ENCODE measurements at places on chromosomes 5 and 9. TPM values are rescaled to one million over a fixed set of nuclear protein-coding genes. Genes with fewer than 3 reads are reported as not detected.

DNA sequence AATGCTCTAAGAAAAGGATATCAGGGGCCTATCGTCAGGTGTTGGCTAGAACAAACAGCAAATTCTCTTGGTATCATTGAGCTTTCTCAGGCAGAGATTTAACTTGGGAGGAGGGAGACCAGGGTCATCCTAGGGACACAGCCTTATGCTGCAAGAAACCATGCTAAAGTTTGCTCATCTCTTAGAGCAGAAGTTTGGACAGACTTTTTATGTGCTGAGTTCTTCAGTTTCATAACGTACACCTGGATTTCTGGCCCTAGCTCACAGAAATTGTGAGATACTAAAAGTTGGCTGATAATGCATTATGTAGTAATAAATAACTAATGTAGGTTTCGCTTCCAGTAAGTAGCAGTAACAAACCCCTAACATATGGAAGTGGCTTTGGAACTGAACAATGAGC lies 1359.8 kb upstream of the CDH9 start:
- H3K4me3 ChIP-seq, result no peak overlapping the region
- DNase-seq, result no peak
- H3K27me3 ChIP-seq, result no peaks in the 10 kb centered on the region
- H3K4me1 ChIP-seq, result no peaks in the 10 kb centered on the region
- no peaks in the 10 kb centered on the region for H3K36me3 ChIP-seq
- no peak overlapping the region for H3K27ac ChIP-seq

GRCh38 chr5:141778206-141778605 lies 96.2 kb upstream of the ARAP3 start:
- no peaks in the 10 kb centered on the region for H3K36me3 ChIP-seq
- no peak overlapping the region for H3K27ac ChIP-seq
- DNase-seq, result no peak
- peaks cover 22% of the 10 kb centered on the region for H3K27me3 ChIP-seq
- no peak overlapping the region for H3K4me3 ChIP-seq

GRCh38 chr5:150648294-150649107 lies 8.0 kb downstream of the SYNPO start:
- DNase-seq, result no peak
- peaks cover 8% of the 10 kb centered on the region for H3K27me3 ChIP-seq
- H3K27ac ChIP-seq, result no peak overlapping the region

GRCh38 chr5:170861667-170861916 lies 226 bp upstream of the RANBP17 start:
- no peaks in the 10 kb centered on the region for H3K4me1 ChIP-seq
- H3K27ac ChIP-seq, result no peak overlapping the region
- H3K4me3 ChIP-seq, result no peak overlapping the region
- no peak for DNase-seq

DNA sequence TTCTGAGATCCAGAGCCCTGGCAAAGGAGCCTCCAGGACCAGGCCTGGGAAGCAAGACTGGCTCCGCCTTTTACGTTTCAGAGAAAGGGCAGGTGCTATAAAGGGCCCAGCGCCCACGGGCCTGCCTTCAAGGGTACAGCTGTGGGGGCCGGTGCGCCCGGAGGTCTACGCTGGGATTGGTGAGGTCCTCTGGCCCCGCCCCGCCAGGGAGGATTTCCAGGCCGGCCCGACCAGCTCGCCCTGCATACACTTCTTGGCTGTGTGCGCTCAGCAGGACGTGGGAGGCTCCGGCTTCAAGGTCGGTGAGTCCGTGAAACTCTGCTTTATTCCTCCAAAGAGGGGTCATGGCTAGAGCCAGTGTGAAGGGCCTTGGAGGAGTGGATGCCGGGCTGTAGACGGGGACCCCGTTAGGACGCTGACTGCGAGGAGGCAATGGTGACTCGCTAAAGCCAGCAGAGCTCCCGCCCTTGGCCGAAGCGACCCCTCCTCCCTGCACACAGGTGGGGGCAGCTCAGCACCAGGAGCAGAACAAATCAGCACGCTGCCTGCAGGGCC lies at the start of gene CKMT2:
CKMT2 (plus strand) TSS at position 243 of the 555 bp plus-strand sequence. CDS start 17,811 bp downstream, outside the sequence.
- peaks cover 6% of the 10 kb centered on the region for H3K4me1 ChIP-seq
- no peaks in the 10 kb centered on the region for H3K36me3 ChIP-seq
- H3K27ac ChIP-seq, result peak within 1 kb of the TSS; percentile 16

GRCh38 chr5:72599065-72599433 lies 91.8 kb upstream of the ZNF366 start:
- H3K27ac ChIP-seq, result no peak overlapping the region
- H3K36me3 ChIP-seq, result no peaks in the 10 kb centered on the region
- H3K4me1 ChIP-seq, result peaks cover 2% of the 10 kb centered on the region
- DNase-seq, result no peak
- peaks cover 14% of the 10 kb centered on the region for H3K27me3 ChIP-seq

DNA sequence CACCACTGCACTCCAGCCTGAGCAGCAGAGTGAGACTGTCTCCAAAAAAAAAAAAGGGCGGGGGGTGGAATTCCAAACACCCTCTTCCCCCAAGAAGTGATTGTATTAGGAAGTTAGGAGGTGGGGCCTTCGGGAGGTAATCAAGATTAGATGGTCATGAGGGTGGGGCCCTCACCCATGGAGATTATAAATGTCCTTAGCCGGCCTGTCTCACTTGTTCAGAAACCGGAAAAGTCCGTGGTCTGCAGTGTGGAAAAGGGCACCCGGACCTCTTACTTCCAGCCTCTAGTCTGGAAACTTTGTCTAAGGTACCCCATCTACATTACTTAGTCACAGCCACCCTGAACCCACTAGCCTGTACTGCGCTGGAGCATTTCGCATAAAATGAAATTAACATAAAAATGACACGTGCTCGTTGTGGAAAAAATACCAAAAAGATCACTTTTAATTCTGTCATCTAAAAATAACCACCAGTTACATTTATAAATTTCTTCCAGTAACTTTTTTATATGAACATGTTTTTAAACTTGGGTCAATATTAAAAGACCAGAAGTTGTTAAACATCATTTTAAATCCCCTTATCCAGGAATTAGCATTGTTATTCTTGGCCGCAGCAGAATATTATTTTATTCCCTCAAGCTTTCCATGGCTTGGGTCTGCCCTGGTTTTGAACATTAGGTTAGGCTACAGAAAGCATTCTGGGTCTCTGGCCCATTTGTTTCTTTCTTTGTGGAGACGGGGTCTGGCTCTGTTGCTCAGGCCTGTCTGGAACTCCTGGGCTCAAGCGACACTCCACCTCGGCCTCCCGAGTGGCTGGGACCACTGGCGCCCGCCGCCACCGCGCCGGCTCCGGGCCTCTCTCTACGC lies 1.2 kb upstream of the CKS2 start:
- no peaks in the 10 kb centered on the region for H3K27me3 ChIP-seq
- DNase-seq, result no peak
- H3K4me1 ChIP-seq, result peaks cover 20% of the 10 kb centered on the region
- peak overlapping the region; percentile 98 for H3K27ac ChIP-seq
- H3K4me3 ChIP-seq, result peak overlapping the region; percentile 97
- H3K36me3 ChIP-seq, result peaks cover 5% of the 10 kb centered on the region

DNA sequence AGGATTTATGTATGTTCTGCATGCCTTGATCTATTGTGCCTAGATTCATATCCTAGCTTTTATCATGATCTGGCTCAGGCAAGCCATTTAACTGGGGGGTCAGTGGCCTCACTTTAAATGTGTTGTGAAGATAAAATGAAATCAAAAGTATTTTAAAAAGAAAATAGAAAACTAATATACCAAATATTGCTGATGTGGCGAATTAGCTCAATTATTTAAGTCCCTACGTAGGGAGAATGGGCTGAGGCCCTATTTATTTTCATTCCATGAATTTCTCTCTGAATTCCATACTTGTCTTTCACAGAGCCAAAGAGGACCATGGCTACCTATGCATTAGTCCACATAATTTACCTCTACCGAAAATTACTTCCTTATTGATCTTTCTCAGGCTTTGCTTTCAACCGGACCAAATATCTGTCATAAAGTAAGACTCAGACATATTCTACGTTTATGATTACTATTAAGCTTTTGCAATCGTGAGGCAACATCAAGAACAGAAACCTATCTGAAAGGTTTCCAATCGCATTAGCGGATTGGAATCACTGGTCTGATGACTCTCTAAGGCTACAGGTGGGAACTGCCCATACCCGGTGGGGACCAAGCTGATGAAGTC lies 1.7 kb downstream of the MBLAC2 start:
- peak overlapping the region; percentile 94 for H3K27ac ChIP-seq
- H3K36me3 ChIP-seq, result peaks cover 5% of the 10 kb centered on the region
- H3K27me3 ChIP-seq, result peaks cover 7% of the 10 kb centered on the region
- no peak for DNase-seq
- H3K4me3 ChIP-seq, result peak overlapping the region; percentile 98
- peaks cover 31% of the 10 kb centered on the region for H3K4me1 ChIP-seq

GRCh38 chr5:166317425-166317824 lies 1974.0 kb upstream of the WWC1 start:
- no peak overlapping the region for H3K27ac ChIP-seq
- no peaks in the 10 kb centered on the region for H3K36me3 ChIP-seq
- no peaks in the 10 kb centered on the region for H3K27me3 ChIP-seq
- no peak for DNase-seq
- H3K4me1 ChIP-seq, result no peaks in the 10 kb centered on the region

DNA sequence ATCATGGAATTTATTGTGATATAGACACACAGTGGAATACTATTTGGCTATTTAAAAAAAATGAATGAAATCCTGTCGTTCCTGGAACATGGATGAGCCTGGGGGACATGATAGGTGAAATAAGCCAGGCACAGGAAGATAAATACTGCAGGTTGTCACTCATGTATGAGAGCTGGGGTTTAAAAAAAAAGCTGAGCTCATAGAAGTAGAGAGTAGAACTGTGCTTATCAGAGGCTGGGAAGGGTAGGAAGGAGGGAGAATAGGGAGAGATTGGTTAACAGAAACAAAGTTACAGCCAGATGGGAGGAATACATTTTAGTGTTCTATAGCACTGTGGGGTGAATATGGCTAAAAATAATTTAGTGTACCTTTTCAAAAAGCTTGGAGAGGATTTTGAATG lies 200.6 kb upstream of the NR4A3 start:
- H3K4me1 ChIP-seq, result no peaks in the 10 kb centered on the region
- no peak for DNase-seq
- no peak overlapping the region for H3K4me3 ChIP-seq
- no peak overlapping the region for H3K27ac ChIP-seq
- H3K36me3 ChIP-seq, result no peaks in the 10 kb centered on the region

DNA sequence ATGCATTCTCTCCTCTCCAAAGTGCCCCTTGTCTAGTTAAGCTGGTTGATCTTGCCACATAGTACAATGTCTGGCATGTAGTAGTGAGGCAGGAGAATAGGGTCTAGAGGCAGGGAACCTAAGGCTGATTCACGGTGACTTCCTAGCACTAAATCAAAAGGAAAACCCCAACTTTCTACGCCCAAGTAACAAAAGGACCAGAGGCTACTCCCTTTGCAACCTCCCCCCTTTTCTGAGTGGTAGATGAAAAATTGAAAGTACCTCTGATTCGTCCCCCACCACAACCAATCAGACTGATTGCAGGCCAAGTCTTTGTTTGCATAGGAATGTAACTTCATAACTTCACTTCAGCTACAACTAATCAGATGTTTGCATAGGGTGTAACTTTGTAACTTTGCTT lies 278.8 kb downstream of the PSAT1 start:
- H3K27ac ChIP-seq, result no peak overlapping the region
- peaks cover 8% of the 10 kb centered on the region for H3K27me3 ChIP-seq
- no peak overlapping the region for H3K4me3 ChIP-seq
- no peaks in the 10 kb centered on the region for H3K36me3 ChIP-seq
- no peak for DNase-seq

Gene KIF12
- total RNA-seq, result not detected

DNA sequence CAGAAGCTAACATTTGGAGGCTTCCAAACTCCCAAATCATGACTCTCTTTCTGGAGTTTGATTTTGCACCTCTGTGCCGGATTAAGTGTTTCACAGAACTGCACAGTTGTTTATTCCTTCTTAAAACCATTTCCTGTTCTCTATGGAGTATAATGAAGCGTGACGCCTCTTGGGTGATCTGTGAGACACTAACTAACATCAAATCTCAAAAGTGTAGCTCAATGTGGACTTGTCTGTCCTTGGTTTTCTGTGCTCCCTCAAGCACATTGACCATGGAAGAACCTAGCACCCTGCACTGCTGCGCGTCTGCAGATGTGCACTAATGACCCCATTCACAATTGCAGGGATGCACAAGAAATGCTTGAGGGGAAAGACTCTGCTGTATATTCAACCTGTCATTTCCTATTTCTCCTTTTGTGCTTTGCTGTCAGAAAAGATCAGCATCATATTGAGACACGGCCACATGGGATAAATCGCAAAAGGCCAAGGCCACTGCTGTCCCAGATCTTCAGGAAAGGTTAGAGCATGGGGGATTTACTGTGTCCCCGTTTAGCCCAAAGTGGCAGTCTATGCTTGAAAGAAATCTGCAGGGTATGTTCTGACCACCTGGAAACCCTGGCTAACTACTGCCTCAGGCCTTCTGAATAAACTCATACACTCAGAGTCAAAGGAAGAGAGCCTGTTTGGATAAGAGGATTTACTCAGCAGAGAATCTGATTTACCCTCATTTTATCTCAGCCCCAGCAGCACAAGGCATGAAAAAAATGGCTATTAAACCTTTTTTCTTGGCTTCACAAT lies 109.6 kb downstream of the BAAT start:
- H3K4me3 ChIP-seq, result no peak overlapping the region
- no peak for DNase-seq
- no peak overlapping the region for H3K27ac ChIP-seq

DNA sequence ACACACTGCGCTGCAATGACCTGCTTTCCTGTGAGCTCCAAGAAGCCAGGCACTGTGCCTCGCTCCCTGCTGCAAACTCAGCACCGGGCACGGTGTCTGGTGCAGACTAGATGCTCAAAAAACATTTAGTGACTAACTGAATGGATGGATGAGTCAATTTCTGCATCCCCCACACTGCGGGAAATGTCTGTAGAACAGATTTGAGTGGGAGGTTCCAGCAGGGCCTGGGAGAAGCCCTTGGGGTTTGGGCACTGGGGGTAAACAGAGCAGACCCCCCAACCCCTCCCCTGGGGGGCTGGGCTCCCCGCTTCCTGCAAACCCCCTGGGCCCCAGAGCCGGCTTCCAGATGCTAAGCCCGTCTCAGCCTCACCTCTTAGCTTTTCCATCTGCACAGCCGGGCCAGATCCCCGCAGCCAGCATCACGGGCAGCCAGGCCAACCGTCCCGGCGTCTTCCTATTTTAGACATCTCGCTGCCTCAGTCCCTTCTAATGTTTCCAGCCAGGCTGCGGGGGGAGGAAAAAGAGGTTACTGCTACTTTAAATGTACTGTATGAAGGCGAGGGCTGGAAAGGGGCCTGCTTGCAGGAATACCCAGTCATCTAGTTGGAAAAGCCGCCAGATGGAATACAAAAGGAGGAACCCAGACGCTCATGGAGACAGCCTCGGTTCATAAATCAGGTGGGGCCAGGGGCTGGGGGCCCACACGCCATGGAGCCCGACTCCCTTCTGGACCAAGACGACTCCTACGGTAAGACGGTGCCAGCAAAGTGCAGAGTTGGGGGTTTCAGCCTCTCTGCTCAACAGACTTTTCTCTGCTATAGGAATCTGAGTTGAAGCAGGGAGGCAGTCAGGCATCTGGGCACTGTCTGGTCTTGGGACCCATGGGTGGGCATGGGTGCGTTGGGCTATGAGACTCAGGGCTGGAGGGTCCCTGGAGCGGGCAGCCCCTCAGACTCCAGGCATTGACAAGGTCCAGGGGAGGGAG lies 67.1 kb upstream of the GGTA1 start:
- H3K36me3 ChIP-seq, result no peaks in the 10 kb centered on the region
- DNase-seq, result no peak
- H3K4me3 ChIP-seq, result no peak overlapping the region
- no peak overlapping the region for H3K27ac ChIP-seq
- no peaks in the 10 kb centered on the region for H3K4me1 ChIP-seq

- peaks cover 41% of the 10 kb centered on the region for H3K27me3 ChIP-seq
- H3K4me3 ChIP-seq, result no peak overlapping the region
- H3K4me1 ChIP-seq, result peaks cover 13% of the 10 kb centered on the region
- H3K36me3 ChIP-seq, result peaks cover 3% of the 10 kb centered on the region
- no peak for DNase-seq
Observed at GRCh38 chr9:129777769-129778130, 24.9 kb upstream of the PTGES start.

Gene PTPN3
- not detected for total RNA-seq
